ENCODE measurements at places on chromosomes 6 and 20.
A peak's percentile ranks its signal among the peaks of the same experiment; 100 is the strongest.

GRCh38 chr20:37179683-37180524 is 556 bp upstream of the MROH8 start:
- DNase-seq, result no peak

DNA sequence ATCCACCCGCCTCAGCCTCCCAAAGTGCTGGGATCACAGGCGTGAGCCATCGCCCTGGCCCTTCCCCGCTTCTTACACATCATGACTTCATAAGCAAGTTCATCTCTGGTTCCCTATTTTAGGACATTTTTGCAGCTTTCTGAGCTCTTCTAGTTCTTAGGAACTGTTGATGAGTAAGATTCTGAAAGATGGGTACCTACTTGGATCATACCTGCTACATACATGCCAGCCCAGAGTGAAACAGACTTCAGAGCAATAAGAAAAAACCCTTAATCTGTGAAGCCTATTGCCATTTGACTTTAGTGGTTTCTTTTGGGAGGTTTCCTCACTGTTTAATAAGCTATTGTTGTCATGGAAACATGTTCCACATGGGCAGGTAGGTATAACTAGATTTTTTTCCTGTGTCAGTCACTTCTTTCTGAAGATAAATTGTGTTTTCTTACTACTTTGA is 27.9 kb upstream of the TMEM217 start:
- DNase-seq, result no peak

- no peak for DNase-seq
Observed at GRCh38 chr6:8879334-8879733, 444.0 kb upstream of the SLC35B3 start.

DNA sequence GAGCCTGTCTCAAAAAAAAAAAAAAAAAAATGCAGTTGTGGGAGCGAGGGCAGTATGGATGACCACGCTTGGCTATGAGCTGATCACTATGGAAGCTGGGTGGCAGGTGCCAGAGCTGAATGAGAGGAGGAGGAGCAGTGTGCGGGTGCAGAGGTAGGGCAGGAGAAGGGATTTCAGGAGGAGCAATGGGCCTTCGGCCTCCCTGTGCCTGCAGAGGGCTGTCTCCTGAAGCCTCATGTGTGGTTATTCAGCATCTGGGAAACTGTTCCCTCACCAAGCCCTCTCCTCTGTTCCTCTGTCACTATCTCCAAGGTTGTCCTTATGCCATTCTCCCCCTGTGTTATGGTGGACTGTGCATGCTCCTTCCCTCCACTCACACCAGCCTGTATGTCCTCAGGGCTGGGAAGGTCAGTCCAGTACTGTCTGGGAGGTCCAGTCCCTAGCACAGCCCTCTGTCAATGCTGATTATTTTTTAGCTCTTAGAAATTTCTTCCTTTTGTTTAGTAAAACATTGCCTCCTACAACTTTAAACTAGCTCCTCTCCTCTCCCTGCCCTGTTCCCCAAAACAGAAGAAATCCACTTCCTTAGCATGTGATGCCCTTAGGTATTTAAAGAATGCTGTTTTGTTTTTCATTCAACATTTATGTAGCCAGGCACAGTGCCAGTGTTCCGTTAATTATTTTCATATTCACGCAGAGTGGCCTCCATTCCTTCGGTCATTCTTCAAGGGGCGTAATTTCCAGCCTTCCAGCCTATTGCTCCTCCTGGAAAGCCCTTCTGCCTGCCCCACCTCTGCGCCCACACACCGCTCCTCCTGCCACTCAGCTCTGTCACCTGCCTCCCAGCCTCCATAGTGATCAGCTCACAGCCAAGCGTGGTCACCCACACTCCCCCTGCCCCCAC is 48.9 kb downstream of the CNBD2 start:
- DNase-seq, result peak; percentile 64

GRCh38 chr6:139262519-139263300 is 29.1 kb downstream of the TXLNB start:
- DNase-seq, result no peak

DNA sequence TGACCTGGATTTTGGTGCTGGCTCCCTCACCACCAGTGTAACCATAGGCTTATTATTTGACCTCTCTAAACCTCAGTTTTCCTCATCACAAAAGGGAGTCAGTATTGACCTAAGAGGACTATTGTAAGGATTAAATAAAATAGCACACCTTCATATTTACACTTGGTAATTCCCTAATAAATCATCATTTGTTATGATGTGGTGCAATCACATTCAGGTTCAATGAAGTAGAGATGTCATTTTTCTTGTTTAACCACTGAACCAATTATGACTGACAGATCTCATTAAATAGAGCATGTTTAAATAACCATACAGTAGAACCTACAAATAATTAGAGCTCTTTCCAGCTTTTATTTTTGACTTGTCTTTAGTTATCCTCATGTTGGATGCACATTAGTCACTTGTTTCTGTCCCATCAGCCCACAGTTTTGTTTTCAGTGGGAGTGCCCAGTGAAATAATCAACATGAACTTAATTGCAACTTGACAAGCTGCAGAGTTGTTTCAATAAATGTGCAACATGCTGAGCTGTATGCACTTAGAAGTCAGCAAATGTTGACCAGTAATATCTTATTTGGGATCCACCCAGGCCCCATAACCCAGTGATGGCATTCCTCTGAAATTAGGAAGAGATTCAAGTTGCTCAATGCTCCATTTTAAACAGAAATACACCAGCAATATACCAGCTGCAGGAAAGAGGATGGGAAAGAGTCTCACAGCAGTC is 451.7 kb upstream of the MARCKS start:
- no peak for DNase-seq

DNA sequence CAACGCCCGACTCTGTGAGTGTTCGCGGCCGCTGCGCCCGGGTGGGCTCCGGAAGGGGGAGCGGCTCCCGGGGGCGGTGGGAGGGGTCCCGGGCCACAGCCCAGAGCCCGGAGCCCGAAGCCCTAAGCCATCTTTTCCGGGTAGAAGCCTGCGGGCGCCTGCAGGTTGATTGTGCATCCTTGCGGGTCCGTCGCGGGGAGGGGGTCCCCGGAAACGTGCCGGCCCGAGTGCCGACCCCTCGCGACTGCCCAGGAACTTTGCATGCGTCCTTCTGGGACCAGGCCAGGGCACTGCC is 413 bp downstream of the PTPRA start:
- peak; percentile 84 for DNase-seq

GRCh38 chr6:129469070-129469662 is 240.8 kb downstream of the ARHGAP18 start:
- no peak for DNase-seq

GRCh38 chr6:107101686-107102413 is 13.5 kb downstream of the BEND3 start:
- DNase-seq, result no peak

GRCh38 chr6:30965140-30965601 is 18.3 kb upstream of the MUC21 start:
- DNase-seq, result no peak

DNA sequence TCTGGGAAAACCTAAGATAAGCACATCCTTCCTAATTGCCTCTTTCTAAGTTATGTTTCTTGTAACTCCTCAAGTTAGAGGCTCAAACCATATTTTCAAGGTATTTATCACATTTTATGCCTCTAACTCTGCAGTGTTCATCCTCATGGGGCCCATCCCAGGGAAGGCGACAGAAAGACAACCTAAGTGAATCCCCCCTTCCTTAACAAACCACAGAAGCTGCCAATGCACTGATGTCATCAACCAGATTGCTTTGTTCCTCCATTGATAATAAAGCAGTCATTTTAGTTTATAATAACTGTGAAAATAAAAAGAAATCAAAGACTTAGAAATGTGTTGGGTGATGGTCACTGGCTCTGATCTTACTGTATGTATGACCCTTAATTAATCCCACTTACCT is 119.5 kb upstream of the TCF21 start:
- DNase-seq, result no peak

- no peak for DNase-seq
Observed at GRCh38 chr6:42140756-42141602, 1.4 kb downstream of the C6orf132 start.

DNA sequence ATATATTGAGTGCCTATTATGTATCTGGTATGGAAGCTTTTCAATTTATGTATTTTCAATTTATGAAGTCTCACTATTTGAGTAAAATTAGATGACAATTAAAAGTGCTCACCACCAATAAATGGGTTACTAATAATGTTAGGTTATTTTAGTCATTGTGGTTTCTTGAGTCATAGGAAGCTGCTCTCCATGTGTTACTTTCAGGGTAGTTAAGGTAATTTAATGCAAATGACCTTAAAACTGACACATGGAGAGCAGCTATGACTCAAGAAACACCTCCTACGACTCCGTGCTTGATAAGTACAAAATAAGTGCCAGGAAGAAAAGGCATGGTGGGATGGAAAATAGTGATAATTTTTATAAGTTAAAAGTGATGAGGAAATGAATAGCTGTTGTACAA is 16.5 kb upstream of the TINAG start:
- no peak for DNase-seq

GRCh38 chr6:42978487-42978838 is 518 bp downstream of the PEX6 start:
- DNase-seq, result peak; percentile 44

DNA sequence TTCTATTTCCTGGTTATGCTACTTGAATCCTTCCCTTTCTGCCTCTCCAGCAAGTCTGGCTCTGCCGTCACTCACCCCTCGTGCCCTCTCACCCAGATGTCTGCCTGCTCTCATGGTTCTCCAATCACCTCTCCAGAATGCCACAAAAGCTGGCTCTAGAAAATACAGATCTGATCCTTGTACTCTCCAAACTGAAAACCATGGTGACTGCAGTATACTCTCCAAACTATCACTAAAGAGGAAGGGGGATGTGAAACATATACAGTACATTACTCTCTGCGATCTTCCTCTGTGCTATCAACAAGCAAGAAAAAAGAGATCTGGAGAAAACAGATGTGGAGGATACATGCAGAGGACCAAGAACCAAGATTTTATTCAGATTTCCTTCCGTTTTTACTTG is 91.1 kb downstream of the ATXN1 start:
- no peak for DNase-seq

GRCh38 chr6:161152527-161152862 is 121.4 kb downstream of the AGPAT4 start:
- DNase-seq, result no peak

- peak; percentile 49 for DNase-seq
Observed at GRCh38 chr20:44598423-44599305, 16.3 kb downstream of the PKIG start.

DNA sequence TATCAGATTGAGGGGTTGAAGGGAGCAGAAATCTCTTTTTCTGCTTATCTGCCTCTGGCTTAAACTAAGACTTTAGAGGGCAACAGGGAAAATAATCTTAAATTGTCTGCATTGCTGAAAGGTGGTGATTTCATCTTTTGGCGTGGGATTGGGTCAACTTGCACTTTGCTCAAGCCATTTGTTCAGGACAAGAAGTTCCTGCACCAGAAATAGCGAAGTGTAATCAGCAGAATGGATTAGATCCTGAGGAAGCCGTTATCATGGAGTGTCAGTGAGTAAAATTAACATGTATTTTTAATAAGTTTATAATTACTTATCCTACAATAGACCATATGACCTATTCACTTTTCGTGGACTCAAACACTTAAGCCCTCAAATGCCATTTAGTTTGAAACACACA is 249.3 kb downstream of the CD83 start:
- DNase-seq, result no peak

GRCh38 chr20:1861996-1862662 is 33.1 kb upstream of the SIRPA start:
- DNase-seq, result no peak

- peak; percentile 98 for DNase-seq
Observed at GRCh38 chr6:34696739-34697543, at the start of gene ILRUN. Gene ILRUN, minus strand, starts transcription at chr6:34696767. Its CDS starts 164 bp downstream, at chr6:34696603.

- no peak for DNase-seq
Observed at GRCh38 chr6:30998785-30999184, 11.5 kb upstream of the MUC22 start.

DNA sequence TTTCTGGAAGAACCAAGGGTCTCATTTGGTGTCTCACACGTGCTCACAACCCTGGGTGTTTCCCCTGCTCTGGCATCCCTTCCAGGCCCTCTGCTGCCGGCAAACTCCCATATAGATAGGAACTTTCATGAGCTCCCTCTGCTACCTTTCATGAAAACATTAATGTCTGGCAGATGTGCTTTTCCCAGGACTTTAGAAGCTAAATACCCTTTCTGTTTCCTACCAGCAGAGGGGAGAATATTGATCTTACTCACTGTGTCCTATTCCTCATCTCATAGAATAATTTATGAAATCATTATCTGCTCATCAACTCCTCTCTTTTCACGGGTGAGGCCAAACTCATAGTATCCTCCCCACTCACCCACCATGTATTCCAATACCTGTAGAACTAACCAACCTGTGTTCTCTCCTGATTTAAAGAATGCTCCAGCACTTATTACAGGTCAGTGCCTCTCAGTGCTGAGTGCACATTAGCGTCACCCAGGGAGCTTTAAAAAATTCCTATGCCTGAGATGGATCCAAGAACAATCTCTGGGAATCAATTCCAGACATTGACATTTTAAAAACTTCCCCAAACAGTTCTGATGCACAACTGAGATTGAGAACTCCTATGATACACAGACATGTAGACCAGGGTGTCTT is 298.5 kb upstream of the JAG1 start:
- no peak for DNase-seq

GRCh38 chr20:56487216-56487615 is 18.8 kb downstream of the RTF2 start:
- DNase-seq, result peak; percentile 47

- peak; percentile 34 for DNase-seq
Observed at GRCh38 chr20:51767867-51768758, at the start of gene ATP9A. Gene ATP9A, minus strand, starts transcription at chr20:51768390. Its CDS starts 21 bp downstream, at chr20:51768369.

- peak; percentile 11 for DNase-seq
Observed at GRCh38 chr20:37941332-37941731, 38.4 kb downstream of the VSTM2L start.

DNA sequence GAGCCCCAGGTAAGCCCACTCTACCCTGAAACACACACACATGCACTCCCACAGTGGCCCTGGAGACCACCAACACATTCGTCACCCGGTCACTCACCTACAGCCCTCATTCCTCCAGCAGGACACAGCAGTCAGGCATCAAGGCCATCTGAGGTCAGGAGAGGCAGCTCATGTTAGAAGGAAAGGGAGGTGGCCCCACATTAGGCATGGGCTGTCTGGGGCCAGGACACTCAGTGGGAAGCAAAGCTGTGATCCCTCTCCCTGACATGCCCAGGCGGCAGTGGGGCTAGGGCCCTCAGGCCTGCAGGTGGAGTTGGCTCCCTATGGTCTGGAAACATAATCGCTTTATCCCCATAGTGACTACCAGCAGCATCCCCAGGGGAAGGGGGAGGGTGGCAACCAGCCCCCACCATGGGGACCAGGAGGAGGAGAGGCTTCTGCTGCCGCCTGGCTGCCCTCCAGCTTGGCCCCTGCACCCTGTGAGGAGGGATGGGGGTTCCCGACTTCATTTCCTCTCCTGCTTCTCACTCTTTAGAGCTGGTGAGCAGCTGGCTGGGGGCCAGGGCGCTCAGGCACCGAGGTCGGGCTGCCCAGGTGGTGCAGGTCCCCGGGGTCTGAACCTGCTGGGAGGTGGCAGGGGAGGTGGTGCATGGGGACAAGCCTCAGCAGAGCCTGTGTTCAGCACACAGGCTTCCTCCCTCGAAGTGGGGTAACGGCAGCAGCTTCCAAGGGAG is 76.6 kb upstream of the CST7 start:
- peak; percentile 29 for DNase-seq

- no peak for DNase-seq
Observed at GRCh38 chr6:140713495-140713894, 1339.0 kb upstream of the CITED2 start.

All from femur (tissue), 1 donor.